Umbilical cord (tissue), 2 donors: ENCODE measurements at places on chromosomes 12 and 14.

- no peak for DNase-seq
These were observed 9.8 kb upstream of the RMST start for GRCh38 chr12:97452839-97453238.

- peak; percentile 4 for DNase-seq
These were observed 666.6 kb downstream of the NRXN3 start for GRCh38 chr14:78836777-78837176.

- peak; percentile 29 for DNase-seq
These were observed 1.2 kb downstream of the CDKN1B start for GRCh38 chr12:12718381-12718759.

DNA sequence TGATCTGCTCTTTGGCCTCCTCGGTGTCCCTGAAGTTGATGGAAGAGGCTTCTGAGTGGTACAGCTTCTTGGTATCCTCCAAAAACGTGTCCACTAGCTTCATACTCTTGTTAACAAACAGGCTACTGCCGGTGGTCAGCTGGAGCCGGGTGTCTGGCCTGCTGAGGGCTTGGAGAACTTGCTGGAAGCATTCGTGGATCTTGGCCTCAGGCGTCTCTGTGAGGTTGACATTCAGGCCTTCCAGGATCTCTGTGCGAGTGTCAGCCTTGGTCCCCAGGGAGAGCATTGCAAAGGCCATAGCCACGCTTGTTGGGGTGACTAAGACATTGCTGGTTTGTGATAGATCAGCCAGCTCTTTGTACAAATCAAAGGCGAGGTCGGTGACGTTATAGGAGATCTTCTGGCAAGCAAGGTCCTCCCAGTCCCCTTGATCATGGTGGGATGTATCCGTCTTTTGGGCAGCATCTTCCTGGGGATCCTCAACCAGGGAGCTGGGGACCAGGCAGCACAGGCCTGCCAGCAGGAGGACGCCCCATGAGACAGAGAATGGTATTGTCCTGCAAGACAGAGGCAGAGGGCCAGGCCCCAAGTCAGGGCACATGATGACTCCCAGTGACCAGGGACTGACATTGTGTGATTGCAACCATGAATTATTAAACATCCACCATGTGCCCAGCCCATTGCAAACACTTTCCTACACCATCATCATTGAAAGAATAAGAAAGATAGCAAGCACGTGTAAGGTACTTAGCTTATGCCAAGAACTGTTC lies 22.1 kb downstream of the SERPINA1 start:
- DNase-seq = no peak

DNA sequence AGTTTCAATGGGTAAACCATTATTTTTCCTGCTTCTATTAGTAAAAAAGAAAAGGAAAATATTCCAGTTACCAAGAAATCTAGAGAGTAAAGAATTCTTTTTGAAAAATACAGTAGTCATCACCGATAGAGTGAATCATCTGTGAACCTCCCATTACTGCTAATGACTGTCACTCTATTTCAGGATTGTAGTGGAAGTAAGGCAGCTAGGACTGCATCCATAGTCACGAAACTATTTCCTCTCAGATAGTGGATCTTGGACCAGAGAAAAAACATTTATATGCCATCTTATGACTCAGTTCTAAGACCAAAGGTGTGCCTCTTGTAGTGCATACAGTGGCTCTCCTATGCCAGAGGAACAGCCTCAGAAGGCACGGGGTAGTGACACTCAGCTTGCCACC lies 173.9 kb upstream of the PLEKHA5 start:
- no peak for DNase-seq

DNA sequence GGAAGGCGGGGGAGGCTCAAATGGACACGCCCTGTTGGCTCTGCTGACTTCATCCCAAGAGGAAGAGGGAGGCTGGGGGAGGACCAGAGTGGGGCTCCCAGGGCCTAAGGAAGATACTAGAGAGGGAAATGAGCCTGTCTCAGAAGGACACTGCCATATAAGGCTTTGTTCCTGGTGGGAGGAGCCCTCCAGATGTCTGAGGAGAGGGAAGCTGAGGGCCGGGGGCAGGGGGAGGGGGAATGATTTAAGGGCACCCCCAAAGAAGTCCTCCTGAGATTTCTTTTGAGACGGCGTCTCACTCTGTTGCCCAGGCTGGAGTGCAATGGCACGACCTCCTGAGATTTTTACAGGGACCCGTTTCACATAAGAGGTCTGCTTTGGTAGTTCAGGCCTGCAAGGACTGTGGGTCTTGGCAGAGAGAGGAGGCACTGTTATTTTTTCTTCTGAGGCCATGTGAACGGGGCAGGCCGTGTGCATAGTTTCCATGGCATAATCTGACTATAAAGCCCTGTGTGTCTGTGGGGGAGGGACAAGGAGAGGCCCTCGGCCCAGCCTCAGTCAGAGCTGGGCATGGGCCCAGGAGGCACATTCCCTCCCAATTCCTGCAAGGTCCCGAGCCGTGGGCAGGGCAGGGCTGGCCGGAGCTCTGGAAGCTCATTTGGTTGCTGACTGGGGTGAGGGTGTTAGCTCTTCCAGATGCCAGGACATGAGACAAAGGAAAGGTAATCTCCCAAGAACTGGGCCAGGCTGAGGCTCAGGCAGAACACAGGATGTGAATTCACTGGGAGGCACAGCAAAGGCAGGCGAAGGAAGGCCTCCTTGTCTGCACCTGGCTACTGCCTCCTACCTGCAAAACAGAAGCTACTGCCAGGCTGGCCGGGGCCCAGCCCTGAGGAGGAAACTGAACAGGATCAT lies 22.2 kb upstream of the PLEKHG3 start:
- DNase-seq = peak; percentile 99

DNA sequence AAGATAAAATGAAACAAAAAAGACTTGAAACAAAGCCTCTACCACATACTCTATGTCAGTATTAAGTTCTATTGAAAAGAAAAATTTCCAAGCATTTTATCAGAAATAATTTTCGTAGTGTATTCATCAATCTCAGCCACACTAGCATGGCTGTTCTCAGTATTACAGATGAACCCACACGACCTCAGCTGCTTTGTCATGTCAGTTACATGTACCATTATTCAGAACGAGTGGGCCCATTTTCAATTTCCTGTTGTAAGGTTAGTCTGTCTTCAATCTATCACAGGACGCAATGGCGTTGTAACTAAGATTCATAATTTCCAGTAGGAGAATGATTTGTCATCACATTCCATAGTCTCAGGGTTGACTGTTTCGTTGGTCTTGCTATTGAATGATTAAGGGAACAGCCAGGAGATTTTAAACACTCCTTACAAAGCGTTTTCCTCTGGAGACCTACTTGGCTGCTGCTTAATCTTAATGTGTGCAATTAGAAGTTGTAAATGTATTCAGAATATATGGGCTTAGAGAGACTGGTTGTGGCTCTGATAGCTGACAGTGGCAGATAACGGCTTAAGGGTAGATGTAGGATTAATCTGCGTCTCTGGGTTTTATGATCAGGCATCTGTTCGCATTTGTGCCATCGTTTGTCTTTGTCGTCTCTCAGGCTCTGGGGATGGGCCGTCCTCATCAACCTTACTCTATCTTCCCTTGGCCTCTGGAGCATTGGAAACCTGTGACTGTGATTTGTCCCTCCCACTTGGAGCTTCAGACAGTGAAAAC lies 65.4 kb downstream of the GLT1D1 start:
- DNase-seq = no peak

GRCh38 chr12:93223440-93224426 lies 154.0 kb upstream of the NUDT4 start:
- peak; percentile 68 for DNase-seq

- no peak for DNase-seq
These were observed 3.9 kb downstream of the KRT79 start for GRCh38 chr12:52829986-52830770.

GRCh38 chr12:33283054-33283453 lies 156.6 kb downstream of the SYT10 start:
- no peak for DNase-seq

DNA sequence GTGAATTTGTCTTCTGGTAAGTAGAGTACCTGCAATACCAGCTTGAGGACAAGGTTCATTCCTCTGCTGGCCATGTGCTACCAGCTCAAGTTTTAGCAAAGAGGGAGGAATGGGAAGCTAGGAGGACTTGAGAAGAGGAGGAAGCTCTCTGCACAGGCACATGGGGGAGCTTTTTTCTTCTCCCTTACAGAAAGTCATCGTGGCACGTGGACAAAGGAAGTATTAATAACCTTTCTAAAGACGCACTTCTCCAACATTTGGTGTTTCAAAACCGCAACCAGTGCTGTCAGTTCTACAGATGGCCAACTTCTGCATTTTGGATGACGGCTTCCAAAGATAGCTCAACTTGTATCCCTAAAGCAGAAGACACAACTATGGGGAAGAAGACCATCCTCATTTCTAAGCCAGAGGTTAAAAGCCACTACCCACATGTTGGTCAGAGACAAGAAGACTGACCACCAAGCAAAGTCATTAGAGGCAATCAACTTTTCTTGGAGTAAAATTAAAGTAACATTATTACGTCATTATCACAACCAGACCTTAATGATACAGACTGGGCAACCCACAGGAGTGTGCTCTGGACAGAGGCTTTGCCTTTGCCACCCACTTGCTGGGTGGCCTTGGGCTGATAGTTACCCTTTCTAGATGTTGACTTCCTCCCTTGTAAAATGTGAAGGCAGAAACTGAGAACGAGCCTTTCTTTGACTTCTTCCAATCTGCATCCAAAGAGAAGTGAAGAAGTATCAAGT lies 12.3 kb upstream of the TMED10 start:
- DNase-seq = peak; percentile 63

GRCh38 chr12:96195845-96196451 lies 1.8 kb downstream of the ELK3 start:
- DNase-seq = peak; percentile 78

DNA sequence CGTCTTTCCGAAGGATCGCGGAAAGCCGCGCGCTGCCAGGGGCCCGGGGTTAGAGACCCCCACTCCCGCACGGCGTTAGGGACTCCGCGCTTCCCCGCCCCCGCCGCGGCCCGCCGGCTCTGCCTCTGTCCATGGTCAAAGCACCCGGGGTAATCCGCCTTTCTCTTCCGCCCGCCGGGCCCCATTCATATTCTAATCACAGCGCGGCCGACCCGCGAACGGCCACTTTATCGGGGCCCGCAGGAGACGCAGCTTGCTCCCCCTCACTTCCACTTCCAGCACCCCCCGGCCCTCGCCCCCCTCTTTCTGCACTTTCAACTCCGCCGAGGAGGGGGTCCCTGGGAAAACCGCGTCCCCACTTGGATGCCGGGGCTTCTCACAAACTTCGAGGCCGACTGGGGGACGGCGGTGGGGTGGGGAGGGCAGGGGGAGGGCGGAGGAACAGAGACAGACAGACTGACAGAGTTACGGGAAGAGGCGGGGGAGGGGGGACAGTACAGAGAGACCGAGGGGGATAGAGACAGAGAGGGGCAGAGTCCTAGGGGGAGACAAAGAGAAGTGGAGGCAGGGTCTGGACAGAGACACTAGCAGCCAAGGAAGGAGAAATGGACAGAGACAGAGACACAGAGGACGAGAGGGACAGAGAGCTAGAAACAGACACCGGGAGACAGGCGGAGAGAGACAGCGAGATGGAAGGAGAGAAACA lies 1.1 kb upstream of the RFX4 start:
- DNase-seq = no peak

GRCh38 chr12:55712700-55713415 lies 3.0 kb upstream of the BLOC1S1 start:
- no peak for DNase-seq

- no peak for DNase-seq
These were observed 506 bp downstream of the ESRRB start for GRCh38 chr14:76376409-76376877.

DNA sequence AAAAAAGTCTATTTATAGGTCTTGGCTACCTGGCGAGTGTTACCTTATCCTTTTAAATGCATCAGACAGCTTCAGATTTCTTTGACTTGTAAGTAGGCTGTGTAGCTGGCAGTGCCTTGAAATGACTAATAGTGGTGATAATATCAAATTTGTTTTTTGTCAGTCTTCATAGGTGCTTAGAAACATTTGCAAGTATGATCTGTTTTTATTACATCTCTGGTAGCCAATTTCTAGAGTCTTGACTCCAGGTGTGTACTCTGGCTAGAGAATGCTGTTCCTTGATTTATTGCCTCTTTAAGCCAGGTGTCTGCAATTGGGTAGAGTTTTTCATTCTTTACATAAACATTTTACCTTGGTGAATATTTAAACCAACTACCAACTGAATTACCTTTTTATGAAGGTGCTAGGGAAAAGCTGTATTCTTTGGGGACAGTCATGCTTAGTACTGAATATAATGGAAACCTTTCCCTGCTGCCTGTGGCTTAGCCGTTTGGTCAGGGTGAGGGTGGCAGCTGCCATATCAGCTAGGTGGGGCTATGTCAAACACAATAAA lies 32.6 kb downstream of the MLXIP start:
- DNase-seq = no peak

DNA sequence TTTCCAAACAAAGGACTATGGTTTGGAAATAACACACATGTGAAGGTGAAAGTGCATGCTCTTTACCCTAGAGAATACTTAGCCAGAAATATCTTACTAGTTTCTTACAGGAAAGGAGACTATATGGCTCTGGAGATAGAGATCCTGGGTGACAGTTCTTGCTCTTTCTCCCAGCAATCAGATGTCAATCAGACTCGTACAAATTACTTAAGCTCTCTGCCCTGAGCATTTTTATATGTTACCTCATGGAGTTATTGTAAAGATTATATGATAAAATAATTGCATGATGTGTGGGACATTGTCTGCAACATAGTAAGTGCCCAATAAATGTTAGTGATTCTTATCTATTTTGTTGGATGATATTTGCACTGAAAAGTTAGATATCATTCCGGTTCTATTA lies 76.8 kb downstream of the FAR2 start:
- no peak for DNase-seq

GRCh38 chr12:25056011-25056410 lies 107.1 kb upstream of the BCAT1 start:
- DNase-seq = no peak

GRCh38 chr14:57085801-57086200 lies 182.9 kb downstream of the EXOC5 start:
- no peak for DNase-seq

- no peak for DNase-seq
These were observed 14.4 kb downstream of the PCNX1 start for GRCh38 chr14:70921669-70922068.

- DNase-seq = no peak
These were observed 50.0 kb downstream of the GPHB5 start for GRCh38 chr14:63268771-63269170.

DNA sequence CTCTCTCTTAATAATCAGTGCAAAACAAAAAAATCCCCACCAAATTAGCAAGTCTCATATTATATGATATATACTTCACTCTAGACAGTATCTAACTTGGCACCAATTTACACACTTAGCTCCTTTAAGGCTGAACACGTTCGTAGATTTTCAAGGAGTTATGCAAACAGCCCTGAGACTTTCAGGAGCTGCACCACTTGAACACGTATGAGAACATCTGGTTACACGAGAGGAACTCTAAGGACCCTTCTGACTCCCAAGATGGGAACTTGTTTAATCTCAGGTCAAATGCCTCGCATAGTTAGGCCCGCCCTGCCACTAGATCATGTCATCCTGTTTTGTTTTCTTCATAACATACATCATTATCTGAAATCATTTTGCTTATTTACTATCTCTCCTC lies 10.0 kb downstream of the SPRING1 start:
- no peak for DNase-seq

GRCh38 chr12:76587428-76588178 lies 28.0 kb upstream of the OSBPL8 start:
- DNase-seq = no peak

GRCh38 chr14:54116972-54117371 lies 160.3 kb upstream of the BMP4 start:
- DNase-seq = no peak

- no peak for DNase-seq
These were observed 34.3 kb downstream of the CCNK start for GRCh38 chr14:99515301-99516155.
